ENCODE measurements at places on chromosomes 3 and 15.

GRCh38 chr3:101941318-101942040 is 92.2 kb downstream of the NFKBIZ start:
- peak; percentile 74 for DNase-seq

GRCh38 chr3:29099296-29099695 is 181.6 kb upstream of the RBMS3 start:
- no peak for DNase-seq

- DNase-seq: no peak
These were observed 170.7 kb downstream of the DIPK2A start for GRCh38 chr3:144142151-144142840.

GRCh38 chr3:24191801-24192403 is 246.8 kb downstream of the NR1D2 start:
- no peak for DNase-seq

- DNase-seq: peak; percentile 66
These were observed 26.0 kb upstream of the MAGEF1 start for GRCh38 chr3:184737641-184738505.

GRCh38 chr3:51354172-51354571 is 30.9 kb upstream of the MANF start:
- DNase-seq: no peak

GRCh38 chr3:2839876-2840275 is 270.3 kb downstream of the IL5RA start:
- no peak for DNase-seq

- DNase-seq: no peak
These were observed at the start of gene SUSD5 for GRCh38 chr3:33218446-33219174. SUSD5 (minus strand) TSS chr3:33218810; CDS start chr3:33218797, 13 bp downstream.

DNA sequence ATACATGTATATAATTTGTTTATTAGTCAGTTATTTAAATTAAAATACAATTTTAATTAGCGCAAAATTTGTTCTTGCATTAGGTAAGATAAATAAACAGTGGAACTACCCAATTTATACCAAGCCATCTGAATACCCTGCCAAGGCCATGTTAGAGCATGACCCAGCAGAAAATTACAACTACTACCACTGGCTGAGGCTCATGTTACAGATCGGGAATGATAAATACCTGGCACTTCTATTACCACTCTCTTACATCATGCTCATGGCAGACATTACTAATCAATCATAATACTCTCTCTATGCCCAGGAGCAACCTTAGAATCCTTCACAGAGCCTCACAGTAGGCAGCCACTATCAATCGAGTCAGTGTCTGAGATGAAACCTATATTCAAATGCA is 21.2 kb upstream of the LMOD3 start:
- no peak for DNase-seq

- no peak for DNase-seq
These were observed 81.1 kb upstream of the MFGE8 start for GRCh38 chr15:88994286-88994685.

GRCh38 chr3:131036986-131037385 is 10.3 kb downstream of the NEK11 start:
- DNase-seq: no peak

All from suppressor macrophage treated with lipopolysaccharide for 4 hours (primary cell).